ENCODE measurements at places on chromosomes 3 and 15.

DNA sequence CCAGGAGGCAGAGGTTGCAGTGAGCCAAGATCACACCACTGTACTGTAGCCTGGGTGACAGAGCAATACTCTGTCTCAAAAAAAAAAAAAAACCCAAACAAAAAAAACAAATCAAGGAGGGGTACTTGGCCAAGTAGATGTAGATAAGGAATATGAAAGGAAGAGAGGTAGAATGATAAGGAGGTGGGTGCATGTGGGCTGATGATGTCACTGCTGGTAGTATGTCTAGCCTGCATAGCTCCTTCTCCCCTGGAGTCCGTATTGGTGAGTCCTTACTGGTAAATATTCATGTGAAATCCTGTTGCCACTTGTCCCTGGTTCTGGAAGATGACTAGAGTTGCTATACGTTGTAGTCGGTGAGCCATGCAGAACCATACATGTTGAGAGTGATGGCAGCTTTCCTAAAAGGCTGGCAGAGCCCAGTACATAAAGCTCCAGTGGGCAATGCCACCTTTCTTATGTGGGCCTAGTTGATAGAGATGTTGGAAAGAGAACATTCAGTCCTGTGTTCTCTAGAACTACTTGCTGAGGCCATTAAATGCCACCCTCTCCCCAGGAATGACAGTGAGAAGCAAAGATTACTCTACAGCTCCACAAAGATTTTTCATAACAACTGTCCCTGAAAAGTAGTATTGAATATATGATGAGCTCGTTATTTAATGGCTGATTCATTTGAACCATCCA is 11.0 kb downstream of the KAT2B start:
- no peak for DNase-seq

GRCh38 chr3:124846189-124846588 is 41.0 kb downstream of the ITGB5 start:
- no peak for DNase-seq

GRCh38 chr3:32453346-32453745 is 49.3 kb downstream of the CMTM6 start:
- DNase-seq, result no peak

GRCh38 chr3:36477655-36478054 is 97.4 kb downstream of the STAC start:
- no peak for DNase-seq

- no peak for DNase-seq
These were observed at the start of gene MAPKAPK3 for GRCh38 chr3:50617096-50617791. Gene MAPKAPK3, plus strand, starts transcription at chr3:50617151. Its CDS starts 415 bp downstream, at chr3:50617566.

- DNase-seq, result no peak
These were observed 13.0 kb downstream of the FBLN2 start for GRCh38 chr3:13561967-13562366.

- no peak for DNase-seq
These were observed 22.3 kb downstream of the NRG4 start for GRCh38 chr15:75989875-75990274.

- DNase-seq, result no peak
These were observed 169.7 kb upstream of the TBC1D5 start for GRCh38 chr3:17911986-17912760.

DNA sequence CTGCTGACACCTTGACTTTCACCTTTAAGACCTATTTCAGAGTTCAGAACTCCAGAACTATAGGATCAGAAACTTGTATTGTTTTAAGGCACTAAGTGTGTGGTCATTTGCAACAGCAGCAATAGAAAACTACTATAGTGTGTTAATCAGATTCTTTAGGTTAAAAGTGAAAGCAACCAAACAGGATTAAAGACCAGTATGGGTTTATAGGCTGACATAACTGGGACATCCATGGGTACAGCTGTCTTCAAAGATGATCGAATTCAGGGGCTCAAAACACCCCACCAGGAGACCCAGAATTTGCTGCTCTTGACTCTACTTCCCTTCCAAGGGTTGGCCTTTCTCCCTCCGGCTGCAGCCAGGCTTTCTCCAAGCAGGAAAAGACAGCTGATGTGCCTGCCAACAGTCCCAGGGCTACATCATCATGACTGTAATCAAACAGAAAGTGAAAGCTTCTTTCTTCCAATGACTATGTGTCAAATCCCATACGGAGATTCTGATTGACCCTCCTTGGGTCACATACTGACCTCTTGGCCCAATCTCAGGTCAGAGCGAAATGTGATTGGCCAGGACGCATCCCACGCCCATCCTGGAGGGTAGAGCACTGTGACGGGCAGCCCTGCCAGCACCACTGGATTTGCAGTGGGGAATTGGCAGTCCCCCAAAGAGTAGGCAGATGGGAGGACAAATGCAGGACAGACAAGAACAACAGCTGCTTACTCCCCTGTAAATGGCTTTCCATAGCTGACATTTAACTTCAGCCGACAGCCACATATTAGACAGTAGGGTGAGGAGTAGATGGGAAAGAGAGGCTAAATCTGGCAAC is 51.4 kb upstream of the RNF7 start:
- no peak for DNase-seq

DNA sequence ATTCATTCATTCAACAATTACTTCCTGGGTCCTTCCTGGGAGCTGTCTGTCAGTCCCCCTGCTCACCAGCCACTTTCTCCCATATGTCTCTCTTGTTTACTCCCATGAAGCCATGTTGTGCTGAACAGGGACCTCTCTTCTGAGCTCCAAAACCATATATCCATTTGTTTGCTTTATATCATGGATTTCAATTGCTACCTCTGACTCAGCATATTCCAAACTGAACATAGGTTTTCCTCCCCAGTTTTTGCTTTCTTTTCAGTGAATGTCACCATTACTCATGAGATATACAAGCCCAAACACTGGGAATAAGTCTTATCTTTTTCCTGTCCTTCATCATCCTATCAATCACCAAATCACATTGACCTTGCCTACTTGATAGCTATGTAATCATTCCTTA is 152.5 kb upstream of the P2RY1 start:
- no peak for DNase-seq

GRCh38 chr3:43870844-43871626 is 180.3 kb downstream of the ABHD5 start:
- DNase-seq, result no peak

DNA sequence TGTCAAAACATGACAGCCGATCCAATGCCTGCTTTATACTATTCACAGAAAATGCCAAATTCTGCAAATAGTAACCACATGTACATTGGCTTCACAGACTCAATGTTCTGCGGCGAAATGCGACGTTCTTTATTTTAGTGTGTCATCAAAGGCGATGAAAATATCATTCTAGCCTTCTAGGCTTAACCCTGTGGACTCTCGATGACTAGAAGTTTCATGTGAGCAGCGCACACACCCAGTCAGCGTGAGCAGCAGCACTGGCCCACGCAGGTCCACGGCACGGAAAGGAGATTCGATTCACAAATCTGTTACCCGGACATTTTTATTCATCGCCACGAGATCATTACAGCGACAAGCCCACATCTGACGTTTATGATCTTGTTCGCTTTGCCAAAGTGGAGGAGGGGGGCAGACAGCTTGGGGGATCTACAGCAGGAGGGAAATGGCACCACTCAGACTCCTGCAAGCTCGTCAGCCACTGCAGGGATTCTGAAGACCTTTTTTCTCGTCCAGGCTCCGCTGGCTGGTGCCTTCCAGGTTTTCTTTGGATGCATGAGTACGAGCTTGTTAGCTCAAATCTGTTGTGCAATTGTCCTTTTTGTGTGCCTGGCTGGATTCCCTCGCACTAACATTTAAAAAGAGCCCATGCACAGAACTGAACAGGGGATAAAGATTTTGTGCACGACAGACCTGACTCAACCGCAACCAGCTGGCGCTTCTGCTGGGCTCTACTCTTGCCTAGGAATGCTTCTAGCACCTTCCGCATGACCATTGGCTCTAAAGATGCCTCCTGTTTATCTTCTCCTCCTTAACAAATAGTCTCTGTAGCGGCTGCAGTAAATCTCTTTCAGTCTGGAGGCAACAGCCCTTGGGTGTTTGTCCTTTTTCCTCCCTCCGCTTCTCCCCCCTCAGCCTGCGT is 938.4 kb downstream of the MCTP2 start:
- no peak for DNase-seq

GRCh38 chr15:82124331-82125263 is 78.8 kb upstream of the MEX3B start:
- DNase-seq, result no peak

GRCh38 chr15:89364341-89364740 is 29.7 kb upstream of the POLG start:
- DNase-seq, result no peak

DNA sequence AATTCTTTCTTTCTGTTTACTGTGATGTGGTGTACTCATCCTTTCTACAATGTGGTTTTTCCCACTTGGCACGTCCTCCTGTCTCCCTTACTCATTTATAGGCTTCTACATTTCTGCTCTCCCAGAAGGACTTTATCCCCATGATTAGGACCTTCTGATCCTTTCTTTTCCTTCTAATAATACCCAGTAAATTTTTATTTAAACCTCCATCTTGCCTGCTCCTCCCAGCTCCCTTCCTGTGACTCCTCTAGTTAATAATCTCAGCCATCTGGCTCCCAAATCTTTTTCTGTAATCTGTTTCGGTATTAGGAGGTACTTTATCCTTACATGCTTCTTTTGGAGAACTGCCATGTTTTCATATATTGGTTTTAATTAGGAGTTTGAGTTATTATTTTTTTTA is 11.2 kb upstream of the P2RY1 start:
- DNase-seq, result no peak

GRCh38 chr15:97728791-97729190 is 231.7 kb upstream of the ARRDC4 start:
- DNase-seq, result no peak

DNA sequence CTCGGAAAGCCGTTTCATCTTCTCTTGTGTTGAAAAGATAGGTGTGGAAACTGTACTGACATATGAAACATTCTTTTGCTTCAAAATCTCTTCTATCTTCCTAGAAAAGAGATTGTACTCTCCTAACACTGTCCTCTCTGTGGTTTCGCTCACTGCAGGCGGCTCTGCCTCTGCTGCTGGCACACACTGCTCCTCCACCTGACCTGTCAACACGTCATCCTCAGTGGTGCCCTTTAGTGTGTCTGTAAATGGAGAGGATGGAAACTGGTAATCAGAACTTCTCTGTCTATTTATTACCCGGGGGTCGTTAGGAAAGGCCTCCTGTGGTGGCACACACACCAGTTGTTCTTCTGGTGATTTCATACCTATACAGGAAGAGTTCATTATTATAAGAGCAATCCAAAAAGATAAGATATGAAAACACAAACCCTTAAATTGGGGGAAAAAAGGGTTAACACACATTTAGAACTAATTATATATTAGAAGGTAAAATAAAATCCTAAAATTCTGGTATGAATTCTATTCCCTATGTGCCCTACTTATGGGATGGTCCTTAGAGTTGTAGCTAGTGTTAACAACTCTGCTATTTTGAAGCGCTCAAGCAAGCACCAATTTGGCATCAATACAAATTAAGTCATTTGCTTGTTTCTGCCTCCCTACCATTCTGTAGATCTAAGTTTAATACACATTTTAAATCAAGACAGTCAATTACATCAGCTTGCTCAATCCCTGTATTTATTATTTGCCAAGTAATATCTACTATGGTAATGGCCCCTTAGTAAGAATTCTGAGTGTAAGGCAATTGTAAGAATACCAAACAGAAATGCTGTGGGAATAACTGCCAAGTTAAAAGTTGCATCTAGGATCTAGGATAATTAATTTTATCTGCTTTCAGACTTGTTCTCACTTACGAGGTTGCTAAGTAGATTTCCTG is 49.2 kb downstream of the TASOR start:
- DNase-seq, result no peak

- DNase-seq, result no peak
These were observed 8.9 kb upstream of the AADACL2 start for GRCh38 chr3:151724576-151725562.

GRCh38 chr15:29935296-29936004 is 113.2 kb upstream of the TJP1 start:
- no peak for DNase-seq

DNA sequence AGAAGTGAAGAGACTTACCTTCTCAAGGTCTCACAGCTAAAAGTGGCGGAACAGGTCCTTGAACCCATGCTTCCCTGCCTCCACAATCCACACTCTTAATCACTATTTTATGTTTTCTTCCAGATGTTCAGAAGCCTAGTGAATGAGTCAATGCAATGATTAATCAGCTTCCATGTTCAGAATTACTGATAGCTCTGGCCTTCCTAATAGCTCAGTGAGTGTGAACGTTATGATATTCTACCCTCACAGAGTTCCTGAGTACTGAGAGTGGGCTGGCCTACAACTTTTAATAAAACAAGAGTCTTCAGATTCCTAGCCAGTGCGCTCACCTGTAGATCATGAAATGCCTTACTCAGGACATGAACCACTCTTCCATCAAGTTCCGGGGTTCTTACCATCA is 443.0 kb upstream of the ADAMTS9 start:
- DNase-seq, result no peak

- DNase-seq, result no peak
These were observed 51.9 kb upstream of the MUC13 start for GRCh38 chr3:124986192-124987143.

DNA sequence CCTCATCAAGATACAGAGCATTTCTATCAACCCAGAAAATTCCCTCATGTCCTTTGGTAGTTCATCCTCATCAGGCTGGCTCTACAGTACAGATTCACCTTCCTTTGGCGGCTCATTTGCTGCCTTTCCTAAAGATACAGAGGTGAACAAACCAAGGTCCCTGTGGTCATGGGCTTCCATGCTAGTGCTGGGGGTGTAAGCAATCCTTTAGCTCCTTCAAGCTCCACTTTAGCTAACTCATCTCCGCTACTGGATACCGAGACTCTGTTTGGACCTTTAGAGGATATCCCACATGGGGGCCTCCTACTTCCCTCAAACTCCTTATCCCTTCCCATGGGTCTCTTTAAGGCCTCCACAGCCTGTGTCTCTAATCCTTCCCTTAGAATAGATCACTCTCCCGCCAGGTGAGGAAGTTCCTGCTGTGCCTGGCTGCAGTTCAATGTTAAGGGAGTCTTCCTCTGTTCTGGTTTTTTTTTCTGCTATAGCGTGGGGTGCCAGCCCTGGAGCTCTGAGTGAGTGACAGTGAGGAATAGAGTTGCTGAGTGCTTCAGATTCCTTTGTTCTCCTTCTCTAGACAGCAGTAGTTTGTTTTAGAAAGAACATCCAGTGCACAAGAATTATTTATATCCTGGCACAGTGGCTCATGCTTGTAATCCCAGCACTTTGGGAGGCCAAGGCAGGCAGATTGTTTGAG is 30.7 kb downstream of the CLEC3B start:
- no peak for DNase-seq

DNA sequence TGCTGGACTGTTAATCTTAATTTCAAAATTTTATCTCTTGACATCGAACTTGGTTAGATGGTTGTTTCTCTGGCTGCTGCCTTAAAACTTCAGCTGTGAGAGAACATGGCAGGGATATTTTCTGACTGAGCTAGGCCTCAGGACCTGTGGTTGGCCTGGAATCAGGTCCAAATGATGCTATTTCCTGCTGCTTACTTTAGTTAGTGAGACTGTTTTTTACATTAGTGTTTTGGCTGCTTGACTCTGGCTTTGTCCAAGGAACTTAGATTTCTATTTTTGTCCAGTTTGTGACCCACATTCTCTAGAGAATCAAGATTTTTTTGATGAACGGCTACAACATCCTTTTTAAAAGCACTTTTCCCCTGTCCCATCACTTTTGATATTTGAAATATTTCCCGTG is 497.9 kb upstream of the SGO1 start:
- no peak for DNase-seq

- DNase-seq, result no peak
These were observed 59.4 kb downstream of the CDC25A start for GRCh38 chr3:48128774-48129173.
